Fibroblast of the aortic adventitia (primary cell): ENCODE measurements at places on chromosomes 5 and 9.

DNA sequence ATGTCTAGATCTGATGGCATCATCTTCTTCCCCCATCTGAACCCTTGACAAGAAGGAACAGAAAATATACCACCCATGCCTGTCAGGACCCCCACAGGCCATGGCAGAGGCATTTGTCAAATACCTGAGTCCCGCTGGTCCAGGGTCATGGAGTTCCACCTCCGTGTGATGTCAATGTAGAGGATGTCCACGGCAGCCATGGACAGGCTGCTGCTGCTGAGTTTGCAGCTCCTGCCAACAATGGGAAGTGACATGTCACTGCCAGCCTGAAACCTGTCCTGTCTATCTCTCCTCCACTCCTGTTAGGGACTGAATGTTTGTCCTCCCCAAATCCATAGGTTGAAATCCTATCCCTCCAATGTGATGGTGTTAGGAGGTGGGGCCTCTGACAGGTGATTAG, 208.8 kb downstream of the DAB2IP start:
- DNase-seq, result no peak

- DNase-seq, result no peak
Measured at GRCh38 chr9:29212397-29213387, 1639.4 kb upstream of the C9orf72 start.

- no peak for DNase-seq
Measured at GRCh38 chr5:1280177-1281037, 14.5 kb downstream of the TERT start.

DNA sequence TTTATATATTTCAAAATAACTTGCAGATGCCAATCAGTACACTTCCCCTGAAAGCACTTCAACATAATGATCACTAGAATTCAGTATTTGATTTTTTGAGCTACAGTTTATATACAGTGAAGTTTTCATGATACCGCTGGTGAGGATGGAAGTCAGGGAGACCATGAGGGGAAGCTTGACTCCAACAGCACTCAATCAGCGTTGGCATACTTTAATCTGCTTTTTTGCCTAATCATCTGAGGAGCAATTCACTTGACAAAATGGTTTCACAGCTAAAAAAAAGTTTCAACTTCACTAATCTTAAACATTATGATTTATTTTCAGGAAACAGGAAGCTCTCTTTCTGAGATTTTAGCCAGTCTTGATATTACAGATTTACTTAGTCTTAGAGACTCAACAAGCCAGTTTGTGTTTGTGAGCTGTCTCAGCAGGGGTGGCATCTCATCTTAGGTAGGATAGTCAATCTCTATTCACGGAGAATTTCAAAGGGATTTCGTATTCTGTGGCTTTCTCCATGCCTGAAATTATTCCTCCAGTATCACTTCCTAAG, 111.4 kb upstream of the ARRDC3 start:
- DNase-seq, result no peak

- DNase-seq, result no peak
Measured at GRCh38 chr5:78182838-78183237, 111.7 kb downstream of the AP3B1 start.

DNA sequence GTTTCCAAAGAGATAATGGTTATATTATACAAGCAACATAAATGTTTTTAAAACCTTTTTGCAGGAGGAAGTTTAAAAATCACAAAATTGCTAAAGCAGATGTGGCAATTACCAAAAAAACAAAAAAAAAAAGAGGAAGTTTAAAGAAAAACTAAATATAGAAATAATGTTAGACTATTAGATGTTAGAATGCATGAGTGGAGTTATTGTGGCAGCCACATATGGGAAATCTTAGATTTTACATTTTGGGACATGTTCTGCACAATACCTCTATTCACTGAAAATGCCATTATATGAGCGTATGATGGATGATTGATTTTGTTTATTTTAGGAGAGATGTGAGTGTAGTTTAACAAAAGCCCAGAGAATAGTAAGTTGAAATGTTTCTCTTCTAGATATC, 31.2 kb upstream of the DTWD2 start:
- no peak for DNase-seq

DNA sequence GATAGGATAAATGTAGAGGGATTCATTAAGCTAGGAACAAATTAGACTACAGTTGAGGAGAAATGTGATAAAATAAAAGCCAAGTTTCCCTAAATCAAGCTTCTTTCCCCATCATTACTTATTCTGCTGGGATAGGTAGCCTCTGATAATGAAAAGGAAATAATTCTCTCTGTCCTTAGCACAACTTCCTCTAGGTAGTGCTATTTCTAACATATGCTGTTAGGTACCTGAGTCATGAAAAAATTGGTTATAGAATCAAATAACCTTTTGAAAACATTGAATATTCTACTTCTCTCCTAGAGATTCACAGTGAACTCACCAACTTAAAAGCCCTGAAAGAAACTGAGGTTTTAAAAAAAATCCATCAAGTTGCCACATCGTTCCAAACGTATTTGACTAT, 1793.1 kb downstream of the EFNA5 start:
- no peak for DNase-seq

- no peak for DNase-seq
Measured at GRCh38 chr9:128087262-128087661, 19.2 kb downstream of the SLC25A25 start.

GRCh38 chr5:146607659-146608332, 91.8 kb upstream of the GPR151 start:
- DNase-seq, result no peak

DNA sequence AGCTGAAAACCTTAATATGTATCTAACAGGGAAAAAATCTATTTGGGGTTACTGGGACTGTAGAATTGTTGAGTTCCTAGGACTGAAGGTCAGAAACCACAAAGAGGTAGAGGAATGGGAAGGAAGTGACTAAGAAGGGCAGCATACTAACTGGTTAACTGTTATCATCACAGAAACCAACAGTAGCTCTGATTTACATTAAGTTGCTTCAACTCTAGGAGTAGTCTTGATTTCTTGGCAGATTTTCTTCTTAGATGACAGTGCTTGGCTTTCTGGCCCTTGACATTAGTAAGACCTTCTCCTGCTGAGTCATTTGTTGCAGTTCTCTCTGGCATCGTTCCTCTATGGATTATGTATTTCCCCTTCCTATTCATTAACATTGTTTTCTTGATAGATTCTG, 116.1 kb upstream of the RASA1 start:
- peak; percentile 87 for DNase-seq

DNA sequence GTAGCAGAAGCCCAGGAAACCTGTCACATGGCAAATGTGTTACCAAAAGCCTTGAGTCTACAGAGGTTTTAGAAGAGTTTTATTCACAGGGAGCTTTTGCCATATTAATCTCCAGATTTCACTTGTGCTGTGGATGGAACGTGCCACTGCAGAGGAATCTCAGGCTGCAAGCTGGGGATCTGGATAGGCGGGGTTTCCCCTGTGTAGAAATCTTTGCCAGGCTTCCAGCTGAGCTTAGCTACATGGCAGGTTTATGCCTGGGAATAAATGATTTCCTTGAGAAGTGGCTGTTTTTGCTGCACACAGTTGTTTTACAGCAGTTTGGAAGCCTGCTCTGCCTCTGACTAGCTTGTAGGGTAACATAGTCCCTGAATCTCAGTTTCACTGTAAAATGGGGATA, 224.6 kb upstream of the PLPPR1 start:
- DNase-seq, result no peak

- no peak for DNase-seq
Measured at GRCh38 chr5:80125022-80125961, 90.1 kb downstream of the THBS4 start.

DNA sequence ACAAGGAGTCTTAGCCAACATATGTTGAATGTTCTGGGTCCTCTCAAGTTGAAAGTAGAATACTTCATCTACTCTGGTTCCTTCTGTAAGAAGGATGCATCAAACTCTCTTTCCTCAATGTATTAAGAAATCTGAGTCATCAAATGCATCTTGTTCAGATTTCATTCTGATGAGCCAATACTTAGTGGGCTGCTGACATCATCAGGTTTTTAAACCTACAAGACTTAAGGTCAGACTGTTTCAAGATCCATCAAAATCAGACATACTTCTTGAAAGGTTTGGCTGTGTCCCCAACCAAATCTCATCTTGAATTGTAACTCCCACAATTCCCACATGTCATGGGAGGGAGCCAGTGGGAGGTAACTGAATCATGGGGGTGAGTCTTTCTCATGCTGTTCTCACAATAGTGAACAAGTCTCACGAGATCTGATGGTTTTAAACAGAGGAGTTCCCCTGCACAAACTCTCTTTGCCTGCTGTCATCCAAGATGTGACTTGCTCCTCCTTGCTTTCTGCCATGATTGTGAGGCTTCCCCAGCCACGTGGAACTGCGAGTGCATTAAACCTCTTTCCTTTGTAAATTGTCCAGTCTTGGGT, 168.8 kb downstream of the RAPGEF6 start:
- DNase-seq, result peak; percentile 76

- DNase-seq, result no peak
Measured at GRCh38 chr5:40124367-40124766, 555.3 kb upstream of the PTGER4 start.

DNA sequence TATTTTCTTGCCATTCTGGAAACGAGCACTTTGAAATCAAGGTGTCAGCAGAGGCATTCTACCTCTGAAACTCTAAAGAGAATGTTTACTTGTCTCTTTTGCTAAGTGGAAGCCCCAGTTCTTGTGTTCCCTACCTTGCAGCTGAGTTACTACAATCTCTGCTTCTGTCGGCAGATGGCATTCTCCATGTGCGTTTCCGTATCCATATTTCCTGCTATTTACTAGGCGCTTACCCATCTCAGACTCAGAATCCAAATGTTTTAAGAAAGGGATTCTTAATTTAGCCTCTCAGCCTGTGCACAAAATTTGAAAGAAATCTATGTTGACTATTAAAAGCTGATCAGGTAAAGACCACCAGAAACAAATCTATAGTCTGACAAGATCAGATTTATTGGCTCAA, 221.3 kb upstream of the FTMT start:
- DNase-seq, result peak; percentile 34

- DNase-seq, result peak; percentile 12
Measured at GRCh38 chr5:180026320-180026719, 45.2 kb downstream of the RNF130 start.

- DNase-seq, result peak; percentile 98
Measured at GRCh38 chr5:157563373-157563928, 12.1 kb downstream of the ADAM19 start.

DNA sequence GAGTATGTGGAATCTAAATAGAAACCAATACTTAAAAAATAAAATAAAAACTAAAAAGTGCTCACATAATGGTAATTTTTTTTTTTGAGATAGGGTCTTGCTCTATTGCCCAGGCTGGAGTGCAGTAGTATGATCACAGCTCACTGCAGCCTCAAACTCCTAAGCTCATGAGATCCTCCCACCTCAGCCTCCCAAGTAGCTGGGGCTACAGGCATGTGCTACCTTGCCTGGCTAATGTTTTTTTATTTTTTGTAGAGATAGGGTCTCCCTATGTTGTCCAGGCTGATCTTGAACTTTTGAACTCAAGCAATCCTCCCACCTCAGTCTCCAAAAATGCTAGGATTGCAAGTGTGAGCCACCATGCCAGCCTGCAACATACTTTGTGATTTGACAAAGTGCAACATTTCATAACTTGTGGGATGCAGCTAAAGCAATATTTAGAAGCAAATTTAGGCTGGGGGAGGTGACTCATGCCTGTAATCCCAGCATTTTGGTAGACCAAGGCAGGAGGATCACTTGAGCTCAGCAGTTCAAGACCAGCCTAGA, 18.4 kb downstream of the AP3B1 start:
- no peak for DNase-seq

DNA sequence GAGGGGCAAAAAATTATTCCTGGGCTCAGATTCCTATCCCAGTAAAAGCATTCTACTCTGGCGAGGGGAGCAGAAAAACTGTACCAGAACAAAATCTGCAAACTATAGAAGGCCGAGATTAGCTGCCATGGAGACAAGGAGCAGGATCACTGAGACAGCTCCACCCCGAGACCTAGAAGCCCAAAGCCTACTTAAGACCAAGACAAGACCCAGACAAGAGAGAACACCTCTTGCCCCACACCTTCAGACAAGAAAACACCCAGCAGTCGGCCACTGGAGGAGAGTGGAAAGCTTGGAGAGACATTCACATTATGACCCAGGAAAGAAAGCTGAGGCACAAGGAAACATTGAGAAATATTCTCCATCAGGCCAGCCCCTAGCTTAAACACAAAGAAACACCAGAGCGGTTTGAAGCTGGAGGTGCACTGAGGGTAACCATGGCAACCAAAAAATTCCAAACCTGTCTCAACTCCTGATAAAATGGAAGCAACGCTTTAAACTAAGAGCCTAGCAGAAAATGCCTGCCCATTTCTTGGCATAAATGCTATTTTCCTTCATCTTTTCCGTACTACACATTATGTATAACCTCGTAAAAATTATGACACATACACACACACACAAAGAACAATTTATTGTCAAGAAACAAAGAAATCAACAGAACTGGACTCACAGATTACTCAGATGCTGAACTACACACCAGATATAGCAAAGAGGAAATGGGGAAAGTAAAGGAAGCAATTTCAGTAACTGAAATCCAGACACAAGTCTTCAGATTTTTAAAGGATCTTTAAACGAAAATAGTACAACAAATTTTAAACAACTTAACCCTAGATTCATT, 53.8 kb upstream of the FTMT start:
- no peak for DNase-seq

DNA sequence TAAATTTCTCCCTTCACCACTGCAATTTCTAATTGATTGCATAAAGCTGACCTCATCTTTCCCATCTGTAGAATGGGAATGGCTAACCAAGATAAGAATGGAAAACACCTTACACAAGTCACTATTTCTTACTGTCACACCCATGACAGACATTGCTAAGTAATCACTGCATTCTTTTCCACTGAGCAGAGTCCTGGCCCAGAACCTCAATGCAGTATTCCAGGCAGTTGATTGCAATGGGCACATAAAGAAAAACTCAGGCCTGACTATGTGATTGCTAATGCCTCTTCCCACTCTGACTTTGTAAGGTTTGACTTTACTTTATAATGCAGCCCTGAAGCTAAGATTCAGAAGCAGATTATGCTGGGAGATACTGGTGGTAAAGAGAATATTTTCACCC, 29.3 kb downstream of the TRIM32 start:
- DNase-seq, result peak; percentile 19

- peak; percentile 61 for DNase-seq
Measured at GRCh38 chr9:110370315-110370714, 32.7 kb upstream of the TXNDC8 start.

DNA sequence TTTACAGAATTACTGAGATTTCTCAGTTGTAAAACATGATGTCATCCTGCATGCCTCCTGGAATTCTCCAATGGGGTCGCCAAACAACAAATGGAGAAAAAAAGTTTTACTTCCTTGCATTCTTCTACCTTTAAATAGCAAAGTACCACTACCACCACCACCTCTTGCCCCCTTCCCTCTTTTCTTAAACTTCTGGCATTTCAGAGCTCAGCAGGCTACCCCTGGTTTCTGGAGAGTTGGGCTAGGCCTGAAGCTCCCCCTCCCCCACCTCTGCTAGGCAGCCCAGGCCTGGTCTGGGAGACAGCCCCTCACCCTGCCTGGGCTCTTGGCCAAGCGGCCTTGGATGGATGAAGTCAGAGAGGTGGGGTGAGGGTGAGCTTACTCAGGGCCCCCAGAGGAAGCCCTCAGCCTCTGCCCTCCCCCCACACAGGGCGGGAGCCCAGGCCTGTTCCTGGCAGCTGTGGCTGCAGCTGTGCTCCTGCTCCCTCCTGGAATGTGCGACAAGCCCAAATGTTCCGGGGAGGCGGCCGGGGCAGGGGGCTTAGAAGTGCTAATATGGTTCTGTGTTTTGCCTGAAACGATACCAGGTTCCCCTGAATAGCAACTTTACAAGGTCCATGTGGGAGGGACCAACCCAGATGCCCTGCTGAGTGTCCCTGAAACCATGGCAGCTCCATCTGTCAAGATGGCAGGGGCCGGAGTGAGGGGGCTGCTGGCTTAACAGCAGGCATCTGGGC, 6.0 kb upstream of the CCIN start:
- peak; percentile 80 for DNase-seq

GRCh38 chr9:127223810-127224177, 40.8 kb upstream of the GARNL3 start:
- DNase-seq, result no peak
